ENCODE measurements at places on chromosomes 1 and 21.

DNA sequence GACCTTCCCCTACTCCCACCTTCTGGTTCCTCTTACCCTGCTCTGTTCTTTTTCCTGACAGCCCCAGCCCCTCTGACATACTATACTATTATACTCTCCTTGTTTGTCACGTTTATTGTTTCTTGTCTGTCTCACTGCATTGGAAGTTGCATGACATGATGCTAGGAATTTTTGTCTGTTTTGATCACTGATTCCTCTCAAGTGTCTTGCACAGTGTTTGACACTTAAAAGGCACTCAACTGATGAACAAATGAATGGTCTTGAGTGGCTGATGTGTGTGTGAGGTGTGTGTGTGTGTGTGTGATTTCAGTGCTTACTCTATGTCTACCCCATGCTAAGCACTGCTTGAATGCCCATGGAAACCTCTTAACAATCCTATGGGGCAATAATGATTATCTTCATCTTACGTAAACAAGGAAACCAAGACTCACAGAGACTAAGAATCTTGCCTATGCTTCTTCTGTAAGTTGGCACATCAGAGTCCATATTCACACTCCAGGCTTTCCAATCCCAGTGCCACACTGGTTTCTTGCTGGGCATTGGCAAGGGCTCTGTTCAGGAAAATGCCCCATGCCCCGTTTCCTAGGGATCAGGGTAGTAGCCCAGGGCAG is 59.7 kb downstream of the ATP1A1 start:
- DNase-seq: no peak

DNA sequence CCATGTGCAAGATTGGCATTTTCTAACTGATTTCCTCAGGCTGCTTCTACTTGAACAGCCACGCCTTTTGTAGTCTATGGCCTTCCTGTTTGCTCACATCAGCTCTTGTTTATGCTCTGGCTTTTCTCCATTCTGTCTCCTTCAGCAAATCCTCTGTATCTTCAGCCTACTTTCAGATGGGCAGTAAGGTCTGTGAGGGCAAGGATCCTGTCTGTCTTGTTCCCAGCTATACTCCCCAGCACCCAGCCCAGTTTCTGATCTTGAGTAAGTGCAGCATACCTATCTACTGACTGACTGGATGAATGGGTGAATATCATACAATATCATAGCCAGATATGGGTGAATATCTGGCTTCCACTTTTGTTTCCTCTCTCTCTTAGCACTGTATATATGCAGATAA is 438.1 kb downstream of the LMO4 start:
- no peak for DNase-seq

DNA sequence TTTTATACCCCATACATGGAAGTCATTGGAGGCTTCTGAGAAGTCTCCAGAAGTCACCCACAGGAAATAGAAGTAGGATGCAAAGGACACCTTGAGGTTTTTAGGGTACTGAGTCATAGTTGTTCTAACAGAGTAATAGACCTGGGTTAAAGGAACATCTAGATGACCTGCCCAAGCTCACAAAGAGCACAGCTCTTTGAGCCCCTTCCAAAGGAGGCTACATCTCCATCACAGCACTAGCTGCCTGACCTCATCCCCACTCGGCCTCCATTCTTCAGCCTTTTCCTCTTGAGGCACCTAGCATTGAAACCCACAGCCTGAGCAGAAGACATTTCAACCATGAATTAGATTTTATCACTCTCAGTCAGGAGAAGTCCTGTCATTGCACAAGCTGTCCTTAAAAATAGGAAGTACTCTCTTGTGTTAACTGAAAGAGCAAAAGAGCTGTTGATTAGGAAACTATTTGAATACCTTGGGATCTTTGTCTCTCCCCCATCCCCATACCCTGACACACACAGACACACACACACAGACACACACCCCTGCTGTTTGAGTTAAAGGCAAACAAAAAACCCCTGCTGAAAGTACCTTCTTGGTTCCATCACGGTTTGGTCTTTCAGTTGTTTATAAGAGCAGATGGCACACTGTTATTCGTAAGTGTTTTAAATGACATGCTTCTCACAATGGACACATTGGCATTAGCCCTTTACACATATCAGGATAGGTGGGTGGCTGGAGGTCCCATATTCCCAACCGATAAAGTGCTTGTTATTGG is 22.2 kb downstream of the MKNK1 start:
- DNase-seq: peak; percentile 85

DNA sequence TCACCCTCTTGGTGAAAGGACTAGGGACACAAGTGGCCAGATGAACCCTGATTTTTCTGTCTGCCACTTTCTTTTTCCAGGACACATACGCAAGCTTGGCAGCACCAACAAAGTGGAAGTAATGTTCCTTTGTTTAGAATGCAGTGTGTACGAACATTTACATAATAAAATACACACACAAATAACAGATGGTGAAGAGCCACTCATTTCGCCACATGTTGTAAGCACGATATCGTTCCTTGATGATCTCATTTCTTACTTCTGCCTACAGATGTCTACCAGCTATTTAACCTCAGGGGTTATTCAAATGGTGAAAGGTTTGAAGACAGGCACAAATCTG is 670.2 kb upstream of the CXADR start:
- DNase-seq: no peak

DNA sequence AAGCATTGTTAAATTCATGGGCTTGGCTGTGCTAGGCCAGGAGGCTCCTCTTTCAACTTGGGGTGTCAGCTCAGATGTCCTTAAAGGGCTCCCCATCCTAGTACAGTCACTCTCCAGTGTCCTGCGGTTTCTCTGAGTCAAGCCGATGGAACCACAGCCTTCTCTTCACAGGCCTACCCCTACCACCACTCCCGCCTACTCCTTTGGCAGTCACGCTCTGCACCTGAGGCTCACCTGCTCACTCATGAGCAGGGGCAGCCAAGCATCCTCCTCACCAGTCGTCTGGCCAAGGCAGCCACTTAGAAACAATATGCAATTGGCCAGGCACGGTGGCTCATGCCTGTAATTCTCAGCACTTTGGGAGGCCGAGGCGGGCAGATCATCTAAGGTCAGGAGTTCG is 3.6 kb downstream of the ACOT7 start:
- DNase-seq: no peak

DNA sequence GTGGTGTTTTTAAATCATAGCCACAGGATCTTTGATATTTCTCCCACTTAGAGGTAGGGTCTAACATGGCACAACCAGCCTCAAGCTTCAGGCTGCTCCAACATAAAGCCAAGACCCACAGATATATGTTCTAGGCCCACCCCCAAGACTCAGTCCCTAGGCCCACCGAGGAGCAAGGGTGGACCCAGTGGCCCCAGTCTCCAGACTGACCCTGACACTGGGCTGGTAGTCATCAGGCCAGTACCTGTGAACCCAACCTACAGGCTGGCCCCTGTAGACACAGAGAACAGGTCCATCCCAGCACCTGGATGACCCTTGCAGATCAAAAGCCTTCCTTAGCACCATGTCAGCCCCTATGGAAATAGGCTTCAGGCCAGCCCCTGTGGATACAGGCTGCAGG is 60.5 kb downstream of the NEGR1 start:
- no peak for DNase-seq

- no peak for DNase-seq
Observed at GRCh38 chr21:40472013-40472412, 374.9 kb downstream of the DSCAM start.

- no peak for DNase-seq
Observed at GRCh38 chr1:231420959-231421545, 1.0 kb downstream of the EGLN1 start.

DNA sequence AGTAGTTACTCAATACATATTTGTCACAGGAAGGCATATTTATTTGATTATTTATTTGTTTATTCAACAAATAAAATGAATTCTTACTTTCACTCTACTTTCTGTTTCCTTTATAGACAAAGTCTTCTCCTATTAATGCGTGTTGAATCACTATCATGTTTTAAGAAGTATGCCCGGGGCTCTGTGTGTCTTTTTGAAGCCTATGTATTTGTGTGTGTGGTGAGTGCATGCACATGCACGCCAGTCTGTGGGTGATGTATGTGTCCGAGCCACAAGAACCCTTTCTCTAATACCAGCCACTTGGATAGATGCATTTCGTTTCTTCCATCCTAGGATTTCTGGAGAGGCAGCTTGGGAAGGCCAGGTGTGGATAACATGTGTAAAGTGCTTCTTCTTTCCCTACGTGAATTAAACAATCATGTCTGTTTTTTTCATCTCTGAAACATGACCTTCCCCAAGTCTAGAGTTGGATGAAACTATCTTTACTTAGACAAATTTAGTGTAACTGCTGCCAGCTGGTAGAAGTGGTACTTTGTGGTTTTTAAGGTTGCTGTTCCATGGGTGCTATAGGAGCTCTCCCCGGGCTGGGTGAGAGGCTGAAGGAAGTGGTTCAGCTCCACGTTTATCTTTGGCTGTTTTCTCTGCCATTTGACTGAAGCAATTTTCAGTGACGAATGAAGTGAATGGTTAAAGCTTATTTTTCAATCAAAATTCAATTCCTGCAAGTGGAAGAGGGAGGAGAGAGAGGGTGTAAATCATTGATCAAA is 46.8 kb upstream of the PPM1J start:
- DNase-seq: no peak

GRCh38 chr1:30378991-30379581 is 344.3 kb downstream of the MATN1 start:
- DNase-seq: no peak

GRCh38 chr21:26332867-26333266 is 162.3 kb upstream of the APP start:
- no peak for DNase-seq

GRCh38 chr1:191151321-191151807 is 673.7 kb upstream of the BRINP3 start:
- no peak for DNase-seq

DNA sequence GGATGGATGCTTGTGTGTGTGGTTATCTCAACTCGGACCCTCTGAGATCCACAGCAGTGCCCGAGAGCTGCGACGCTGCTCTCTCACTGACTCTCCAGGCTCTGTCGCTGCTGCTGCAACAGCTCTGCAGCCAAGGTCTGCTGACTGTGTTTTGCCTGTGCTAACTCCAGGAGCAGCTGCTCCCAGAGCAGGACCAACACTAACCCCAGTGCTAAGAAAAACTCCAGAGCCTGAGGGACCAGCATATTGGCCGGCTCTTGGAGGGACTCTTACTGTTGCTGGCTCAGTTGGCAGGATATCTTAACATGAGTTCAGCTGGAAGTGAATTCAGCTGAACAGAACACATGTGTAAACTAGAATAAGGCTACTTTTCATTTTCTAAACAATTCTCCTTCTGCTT is 4.4 kb downstream of the LCE2C start:
- no peak for DNase-seq

DNA sequence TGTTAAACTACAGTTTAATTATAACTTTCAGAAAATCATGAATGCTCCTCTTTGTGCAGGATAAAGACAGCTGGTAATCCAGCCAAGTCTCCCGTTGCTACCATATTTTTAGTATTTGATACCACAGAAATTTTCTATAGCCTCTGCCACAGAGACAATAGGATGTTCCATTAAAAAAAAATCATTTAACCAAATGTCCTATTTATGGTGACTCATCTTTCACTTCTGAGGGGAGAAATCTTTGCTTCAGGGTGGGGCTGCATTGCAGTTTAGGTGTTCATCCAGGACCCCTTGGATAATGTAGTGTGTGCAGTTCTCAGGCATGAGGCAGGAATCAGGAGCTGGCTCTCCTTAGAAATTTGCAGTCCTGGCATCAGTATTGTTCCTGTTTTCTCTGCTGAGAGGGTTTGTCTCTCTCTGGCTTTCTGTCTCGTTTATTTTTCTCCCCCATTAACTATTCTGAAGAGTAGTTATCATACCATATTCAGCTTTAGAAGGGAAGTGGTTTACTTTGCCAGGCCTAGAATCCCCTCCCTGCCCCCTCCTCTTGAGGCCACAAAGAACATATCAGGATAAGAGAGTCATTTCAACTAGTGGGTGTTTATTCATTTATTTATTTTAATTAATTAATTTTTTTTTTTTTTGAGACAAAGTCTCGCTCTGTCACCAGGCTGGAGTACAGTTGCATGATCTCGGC is 3.1 kb downstream of the PRUNE1 start:
- DNase-seq: no peak

DNA sequence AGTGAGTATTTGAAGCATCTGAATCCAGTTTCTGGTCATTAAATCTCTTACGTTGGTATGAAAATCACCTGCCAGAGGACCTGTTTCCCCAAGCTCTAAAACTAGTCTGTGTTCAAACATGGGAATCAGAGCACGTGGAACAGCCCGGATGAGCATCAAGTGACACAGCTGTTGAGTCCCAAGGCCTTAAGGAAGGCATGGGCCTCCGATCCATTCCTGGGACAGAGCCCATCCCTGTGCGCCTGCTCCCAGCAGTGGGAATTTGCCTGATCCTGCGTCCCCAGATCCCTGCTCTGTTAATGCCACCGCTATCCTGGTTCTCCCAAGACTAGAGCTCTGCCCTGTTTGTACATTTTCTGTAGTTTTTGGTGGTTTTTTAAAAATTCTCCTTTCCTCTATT is 68.4 kb upstream of the FBXO28 start:
- no peak for DNase-seq

DNA sequence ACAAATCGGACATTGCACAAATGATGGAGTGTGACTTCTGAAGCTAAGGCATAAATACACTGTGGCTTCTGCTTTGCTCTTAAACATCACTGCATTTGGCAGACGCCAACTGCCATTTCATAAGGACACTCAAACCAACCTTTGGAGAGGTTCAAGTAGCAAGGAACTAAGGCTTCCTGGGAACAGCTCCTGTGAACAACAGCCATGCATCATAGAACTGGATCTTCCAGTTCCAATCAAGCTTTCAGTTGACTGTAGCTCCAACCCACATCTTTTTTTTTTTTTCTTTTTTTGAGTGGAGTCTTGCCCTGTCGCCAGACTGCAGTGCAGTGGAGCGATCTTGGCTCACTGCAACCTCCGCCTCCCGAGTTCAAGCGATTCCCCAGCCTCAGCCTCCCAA is 10.7 kb upstream of the HUNK start:
- DNase-seq: no peak

GRCh38 chr1:115537415-115537814 is 104.4 kb upstream of the VANGL1 start:
- no peak for DNase-seq

Data from HL-60 (cell line).